ENCODE measurements at places on chromosomes 6 and 20.

DNA sequence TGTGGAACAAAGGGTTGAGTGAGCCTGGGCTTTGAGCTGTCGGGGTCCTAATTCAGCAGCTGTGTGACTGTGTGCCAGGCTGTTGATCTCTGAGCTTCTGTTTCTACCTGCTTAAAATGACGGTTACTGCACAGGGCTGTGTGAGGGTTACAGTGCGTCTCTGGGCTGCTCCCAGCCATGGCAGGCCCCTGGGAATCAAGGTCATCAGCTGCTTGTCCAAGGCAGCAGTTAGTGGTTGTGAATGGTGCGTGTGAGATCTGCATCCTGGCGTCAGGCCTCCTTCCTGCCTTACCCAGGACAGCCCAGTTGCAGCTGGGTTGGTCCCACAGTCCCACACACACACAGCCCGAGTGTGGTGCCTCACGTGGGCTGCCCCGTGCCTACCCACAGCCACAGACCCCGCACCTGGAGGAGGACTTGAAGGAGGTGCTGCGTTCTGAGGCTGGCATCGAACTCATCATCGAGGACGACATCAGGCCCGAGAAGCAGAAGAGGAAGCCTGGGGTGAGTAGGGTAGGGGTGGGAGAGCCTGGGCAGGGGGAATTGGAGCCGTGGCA, 15.6 kb downstream of the GTSF1L start:
- DNase-seq = no peak

GRCh38 chr6:33578164-33578563, 1.9 kb downstream of the BAK1 start:
- DNase-seq = no peak

DNA sequence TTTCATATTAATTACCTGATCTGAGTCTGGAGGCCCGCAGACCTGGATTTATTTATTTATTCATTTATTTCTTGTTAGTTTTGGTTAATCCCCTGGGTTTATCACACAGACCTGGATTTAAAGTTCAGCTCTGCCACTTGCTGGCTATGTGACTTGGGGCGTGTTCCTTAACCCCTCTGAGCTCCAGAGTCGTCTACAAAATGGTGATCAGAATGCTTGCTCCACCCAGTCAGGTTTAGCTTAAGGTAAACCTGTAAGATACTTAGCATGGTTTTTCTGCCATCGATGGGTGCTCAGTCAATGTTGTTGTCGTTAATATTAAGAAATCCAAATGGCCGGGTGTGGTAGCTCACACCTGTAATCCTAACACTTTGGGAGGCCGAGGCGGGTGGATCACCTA, 23.4 kb downstream of the SHLD1 start:
- DNase-seq = no peak

DNA sequence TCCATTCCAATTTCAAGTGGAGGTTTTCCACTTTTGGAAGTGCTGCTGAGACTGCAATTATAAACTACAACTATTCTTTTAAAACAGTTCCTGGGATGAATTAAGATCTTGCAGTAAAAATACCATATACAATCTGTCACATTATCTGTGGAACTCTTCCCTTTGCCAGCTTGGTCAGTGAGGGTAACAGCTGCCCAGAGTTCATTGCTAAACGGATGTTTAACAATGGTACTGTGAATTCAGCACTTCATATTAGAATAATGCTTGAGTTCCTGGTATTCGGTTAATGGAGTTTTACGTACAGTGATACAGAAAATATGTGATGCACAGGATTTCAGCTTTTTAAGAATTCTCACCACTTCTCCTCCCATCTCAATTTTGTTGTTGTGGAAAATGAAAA, 51.5 kb downstream of the KCNS1 start:
- no peak for DNase-seq

DNA sequence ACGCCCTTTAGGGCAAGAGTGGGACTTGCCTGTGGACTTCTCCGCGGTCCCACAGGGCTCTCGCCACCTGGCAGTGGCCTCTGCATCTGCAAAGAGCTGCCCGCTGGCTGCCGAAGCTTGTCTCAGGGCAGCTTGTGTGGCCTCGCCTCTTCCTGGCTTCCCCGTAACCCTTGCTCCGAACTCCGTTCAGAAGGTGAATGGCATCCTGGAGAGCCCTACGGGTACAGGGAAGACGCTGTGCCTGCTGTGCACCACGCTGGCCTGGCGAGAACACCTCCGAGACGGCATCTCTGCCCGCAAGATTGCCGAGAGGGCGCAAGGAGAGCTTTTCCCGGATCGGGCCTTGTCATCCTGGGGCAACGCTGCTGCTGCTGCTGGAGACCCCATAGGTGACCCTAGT, 3.0 kb downstream of the RTEL1 start:
- no peak for DNase-seq

DNA sequence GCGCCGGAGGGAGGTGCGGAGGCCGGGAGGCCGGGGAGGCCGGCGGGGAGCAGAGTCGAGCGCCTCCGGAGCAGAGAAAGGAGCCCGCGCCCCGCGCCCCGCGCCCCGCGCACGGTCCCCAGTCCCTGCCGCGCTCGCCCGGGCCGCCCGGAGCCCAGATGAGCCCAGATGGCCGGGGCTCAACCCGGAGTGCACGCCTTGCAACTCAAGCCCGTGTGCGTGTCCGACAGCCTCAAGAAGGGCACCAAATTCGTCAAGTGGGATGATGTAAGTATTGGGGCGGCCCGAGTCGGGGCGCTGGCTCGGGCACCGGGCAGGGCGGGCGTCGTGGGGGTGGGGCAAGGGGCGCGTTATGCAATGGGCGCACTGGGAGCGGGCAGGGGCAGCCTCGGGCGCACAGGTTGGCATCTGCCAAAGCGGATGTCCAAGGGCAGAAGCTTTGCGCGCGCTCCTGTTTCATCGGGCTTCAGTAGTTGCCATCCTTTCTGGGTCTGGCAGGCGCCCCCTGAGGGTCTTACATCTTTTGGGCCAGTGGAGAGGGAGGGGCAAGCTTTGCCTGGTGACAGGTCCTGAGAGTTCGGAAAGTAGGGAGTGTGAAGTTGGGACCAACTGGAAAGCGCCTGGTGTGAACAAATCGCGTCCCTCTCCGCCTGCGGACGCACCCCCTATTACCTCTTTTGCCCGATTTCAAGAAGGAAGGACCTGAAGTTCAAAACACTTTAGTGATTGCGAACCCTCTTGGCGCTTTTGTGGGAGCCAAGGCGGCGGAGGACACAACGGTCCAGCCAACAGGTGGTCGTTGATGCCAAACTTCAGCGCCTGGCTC, 631 bp downstream of the PLCB1 start:
- no peak for DNase-seq

- no peak for DNase-seq
These were observed 247.8 kb upstream of the ZFP64 start for GRCh38 chr20:52439375-52439774.

DNA sequence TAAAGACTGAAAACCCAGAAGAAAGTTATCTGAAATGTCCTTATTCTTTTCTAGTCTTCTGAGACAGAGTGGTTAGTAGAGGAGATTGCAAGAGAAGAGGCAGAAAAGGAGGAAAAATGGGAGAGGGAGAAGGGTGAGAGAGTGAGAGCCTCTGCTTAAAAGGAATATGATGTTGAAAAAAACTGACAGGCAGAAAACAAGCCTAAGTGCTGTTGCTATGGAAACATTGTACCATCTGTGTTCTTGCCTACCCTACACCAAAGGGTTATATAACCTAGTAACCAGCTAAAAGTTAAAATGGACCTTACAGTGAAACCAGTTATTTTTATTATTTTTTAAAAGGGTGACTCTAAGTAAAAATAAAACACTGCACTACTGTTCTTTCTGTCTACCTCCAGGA, 28.3 kb upstream of the SH3BGRL2 start:
- DNase-seq = no peak

- no peak for DNase-seq
These were observed 71.3 kb upstream of the STXBP5 start for GRCh38 chr6:147132889-147133288.

- no peak for DNase-seq
These were observed 54.7 kb downstream of the CDC5L start for GRCh38 chr6:44442236-44442635.

DNA sequence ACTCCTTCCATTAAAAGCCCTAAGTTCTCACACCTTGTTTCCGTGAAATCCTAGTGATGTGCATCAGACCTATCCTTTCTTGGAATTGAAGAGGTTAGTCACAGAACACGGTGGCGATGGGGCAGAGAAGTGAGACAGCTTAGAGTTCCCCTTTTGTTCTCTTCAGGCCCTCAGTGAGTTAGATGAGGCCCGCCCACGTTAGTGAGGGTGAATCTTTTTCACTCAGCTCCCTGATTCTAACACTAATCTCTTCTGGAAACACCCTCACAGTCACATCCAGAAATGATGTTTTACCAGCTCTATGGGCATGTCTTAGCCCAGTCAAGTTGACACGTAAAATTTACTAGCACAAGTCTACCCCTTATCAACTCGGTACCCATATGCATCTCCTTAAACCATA, 172.7 kb upstream of the NOX3 start:
- DNase-seq = no peak

- no peak for DNase-seq
These were observed 17.4 kb downstream of the HSF2 start for GRCh38 chr6:122416825-122417224.

GRCh38 chr6:144481527-144481926, 196.4 kb downstream of the UTRN start:
- DNase-seq = no peak

DNA sequence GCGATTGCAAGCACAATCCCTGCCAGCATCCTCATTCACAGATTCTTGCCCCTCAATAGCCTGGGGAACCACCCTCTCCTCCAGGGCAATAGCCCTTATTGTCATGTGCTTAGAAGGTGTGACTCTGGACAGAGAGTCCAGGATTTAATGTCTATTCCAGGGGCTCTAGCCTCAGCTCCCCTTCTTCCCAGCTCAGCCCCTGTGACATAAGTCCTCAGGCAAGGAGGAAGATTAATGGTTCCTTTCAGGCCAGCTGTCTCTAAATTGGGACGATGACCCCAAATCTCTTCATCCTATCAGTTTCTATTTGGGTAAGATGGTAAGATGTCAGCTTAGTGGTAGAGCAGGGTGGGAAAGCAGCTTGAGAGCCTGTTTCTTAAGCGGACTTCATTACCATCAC, 8.1 kb downstream of the LRFN2 start:
- no peak for DNase-seq

DNA sequence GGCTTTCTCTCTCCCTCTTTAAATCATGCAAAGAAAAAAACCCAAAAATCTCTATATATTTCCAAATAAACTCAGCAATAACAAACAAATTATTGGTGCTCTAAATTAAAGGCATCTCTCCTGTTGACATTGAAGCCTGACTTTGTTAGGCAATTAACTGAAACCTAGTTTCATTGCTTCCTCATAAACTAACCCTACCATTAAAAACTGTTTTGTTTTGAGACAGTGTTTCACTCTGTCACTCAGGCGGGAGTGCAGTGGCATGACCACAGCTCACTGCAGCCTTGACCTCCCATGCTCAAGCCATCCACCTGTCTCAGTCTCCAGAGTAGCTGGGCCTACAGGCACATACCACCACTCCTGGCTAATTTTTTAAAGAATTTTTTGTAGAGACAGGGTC, 34.9 kb downstream of the PIGU start:
- no peak for DNase-seq

DNA sequence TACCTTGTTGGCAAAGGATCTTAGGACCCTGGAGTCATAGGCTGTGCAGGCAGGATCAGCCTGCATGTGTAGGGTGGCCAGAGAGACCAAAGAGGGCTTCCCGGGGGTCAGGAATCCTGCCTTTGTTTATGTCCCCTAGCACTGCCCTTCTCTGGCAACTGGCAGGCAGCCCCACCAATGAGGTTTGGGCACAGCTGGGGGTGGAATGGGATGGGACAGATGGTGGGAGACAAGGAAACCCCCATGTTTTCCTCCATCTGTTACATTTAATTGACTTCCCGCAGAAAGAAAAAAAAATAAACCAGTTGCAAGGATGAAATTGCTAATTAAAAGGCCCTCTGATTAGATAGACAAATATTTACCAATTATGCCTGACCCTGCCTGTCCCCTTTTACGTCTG, 27.6 kb downstream of the CD40 start:
- DNase-seq = no peak

DNA sequence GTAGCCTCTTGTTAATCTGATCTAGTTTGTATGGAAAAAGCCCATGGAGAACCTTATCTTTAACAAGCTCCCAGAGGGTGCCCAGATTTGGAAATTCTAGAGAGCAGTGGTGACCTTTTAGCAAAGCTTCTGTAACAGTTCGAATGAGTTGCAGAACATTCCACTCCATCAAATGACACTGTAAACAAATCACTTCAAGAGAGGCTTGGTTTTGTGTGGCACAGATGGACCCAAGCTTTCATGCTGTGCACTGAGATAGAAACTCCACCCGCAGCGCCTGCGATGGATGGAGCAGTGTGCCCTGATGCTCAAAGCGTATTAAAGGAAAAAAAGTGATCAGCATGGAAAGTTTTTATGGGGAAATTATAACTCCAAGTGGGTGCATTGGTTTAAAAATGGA, 55.1 kb upstream of the ISM1 start:
- no peak for DNase-seq

GRCh38 chr20:532530-532929, 11.1 kb downstream of the CSNK2A1 start:
- no peak for DNase-seq

GRCh38 chr6:142855893-142856623, 88.9 kb downstream of the HIVEP2 start:
- DNase-seq = no peak
